CD14-positive monocyte (primary cell): ENCODE measurements at places on chromosomes 12 and 14.

- no peak overlapping the region for H3K27ac ChIP-seq
- no peak for DNase-seq
- no peak overlapping the region for H3K4me3 ChIP-seq
- peaks cover 23% of the 10 kb centered on the region for H3K4me1 ChIP-seq
Measured at GRCh38 chr12:50110762-50111351, 1.2 kb upstream of the COX14 start.

- H3K36me3 ChIP-seq: peaks cover 55% of the 10 kb centered on the region
- H3K27ac ChIP-seq: no peak overlapping the region
- DNase-seq: no peak
- H3K4me3 ChIP-seq: no peak overlapping the region
Measured at GRCh38 chr12:49806321-49806813, 21.8 kb downstream of the NCKAP5L start.

GRCh38 chr12:108129017-108129812 is at the start of gene WSCD2:
TSS of gene WSCD2 (plus strand) at chr12:108129288. CDS start at chr12:108195833, 66,545 bp downstream.
- no peak within 1 kb of the TSS for H3K27ac ChIP-seq
- H3K27me3 ChIP-seq: peaks cover 27% of the 10 kb centered on the region
- peaks cover 12% of the 10 kb centered on the region for H3K4me1 ChIP-seq
- peak; percentile 3 for DNase-seq
- no peaks in the 10 kb centered on the region for H3K36me3 ChIP-seq

DNA sequence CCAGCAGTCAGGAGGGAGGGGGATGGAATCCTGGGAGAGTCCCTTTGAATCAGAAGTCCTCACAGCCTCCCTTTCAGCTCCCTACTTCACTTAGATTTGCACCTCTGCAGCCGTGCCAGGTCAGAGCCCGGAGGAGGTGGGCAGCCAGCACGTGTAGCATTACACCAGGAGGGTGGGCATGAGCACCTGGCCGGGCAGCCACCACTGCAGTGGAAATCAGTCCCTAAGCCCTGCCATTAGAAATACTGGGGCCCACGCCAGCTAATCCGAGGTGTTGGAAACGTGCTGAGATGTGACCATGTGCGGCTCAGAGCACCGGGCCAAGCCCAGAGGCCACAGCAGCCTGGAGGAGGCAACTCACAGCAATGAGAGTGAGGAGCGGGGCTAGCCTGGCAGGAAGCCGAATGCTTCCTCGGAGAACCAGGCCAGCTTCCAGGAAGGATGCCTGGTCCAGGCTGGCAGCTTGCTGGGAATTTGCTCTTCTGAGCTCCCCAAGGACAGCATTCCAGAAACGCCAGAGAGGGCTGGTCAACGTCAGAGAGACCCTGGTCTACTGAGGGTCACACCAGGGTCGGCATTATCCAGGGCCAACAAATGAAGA is 9.4 kb upstream of the CACNA2D4 start:
- no peaks in the 10 kb centered on the region for H3K36me3 ChIP-seq
- DNase-seq: no peak
- H3K4me3 ChIP-seq: no peak overlapping the region
- no peak overlapping the region for H3K27ac ChIP-seq
- peaks cover 28% of the 10 kb centered on the region for H3K4me1 ChIP-seq

DNA sequence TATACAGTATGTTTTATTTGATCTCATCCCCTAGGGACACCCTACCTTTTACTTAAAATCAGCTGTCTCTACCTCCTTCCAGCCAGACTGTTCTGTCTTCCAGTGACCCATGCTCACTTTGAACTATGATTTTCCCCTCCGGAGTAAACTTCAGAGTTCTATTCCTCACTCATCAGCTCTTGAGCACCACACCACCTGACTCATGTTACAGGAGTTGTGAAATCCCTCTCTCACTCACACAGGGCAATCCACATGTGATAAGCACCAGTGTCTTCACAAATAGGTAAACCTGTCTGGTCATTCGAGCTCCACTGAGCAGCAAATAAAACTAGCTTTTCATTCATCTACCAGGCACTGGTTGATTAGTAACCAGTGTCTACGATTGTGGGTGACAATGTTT is 177.3 kb upstream of the BMP4 start:
- H3K4me1 ChIP-seq: no peaks in the 10 kb centered on the region
- no peak for DNase-seq
- no peaks in the 10 kb centered on the region for H3K27me3 ChIP-seq
- H3K36me3 ChIP-seq: no peaks in the 10 kb centered on the region

- no peaks in the 10 kb centered on the region for H3K27me3 ChIP-seq
- no peak overlapping the region for H3K4me3 ChIP-seq
- no peak overlapping the region for H3K27ac ChIP-seq
- H3K36me3 ChIP-seq: no peaks in the 10 kb centered on the region
- H3K4me1 ChIP-seq: no peaks in the 10 kb centered on the region
Measured at GRCh38 chr12:68971404-68971803, 38.4 kb upstream of the CPM start.

DNA sequence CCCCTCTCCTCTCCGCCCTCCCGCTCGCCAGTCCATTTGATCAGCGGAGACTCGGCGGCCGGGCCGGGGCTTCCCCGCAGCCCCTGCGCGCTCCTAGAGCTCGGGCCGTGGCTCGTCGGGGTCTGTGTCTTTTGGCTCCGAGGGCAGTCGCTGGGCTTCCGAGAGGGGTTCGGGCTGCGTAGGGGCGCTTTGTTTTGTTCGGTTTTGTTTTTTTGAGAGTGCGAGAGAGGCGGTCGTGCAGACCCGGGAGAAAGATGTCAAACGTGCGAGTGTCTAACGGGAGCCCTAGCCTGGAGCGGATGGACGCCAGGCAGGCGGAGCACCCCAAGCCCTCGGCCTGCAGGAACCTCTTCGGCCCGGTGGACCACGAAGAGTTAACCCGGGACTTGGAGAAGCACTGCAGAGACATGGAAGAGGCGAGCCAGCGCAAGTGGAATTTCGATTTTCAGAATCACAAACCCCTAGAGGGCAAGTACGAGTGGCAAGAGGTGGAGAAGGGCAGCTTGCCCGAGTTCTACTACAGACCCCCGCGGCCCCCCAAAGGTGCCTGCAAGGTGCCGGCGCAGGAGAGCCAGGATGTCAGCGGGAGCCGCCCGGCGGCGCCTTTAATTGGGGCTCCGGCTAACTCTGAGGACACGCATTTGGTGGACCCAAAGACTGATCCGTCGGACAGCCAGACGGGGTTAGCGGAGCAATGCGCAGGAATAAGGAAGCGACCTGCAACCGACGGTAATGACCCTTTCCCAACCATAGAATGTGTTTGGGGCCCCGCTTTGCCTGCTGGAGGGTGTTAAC is 615 bp downstream of the CDKN1B start:
- H3K27ac ChIP-seq: peak overlapping the region; percentile 97
- H3K4me3 ChIP-seq: peak overlapping the region; percentile 92
- no peaks in the 10 kb centered on the region for H3K27me3 ChIP-seq
- peaks cover 16% of the 10 kb centered on the region for H3K36me3 ChIP-seq
- H3K4me1 ChIP-seq: peaks cover 62% of the 10 kb centered on the region

DNA sequence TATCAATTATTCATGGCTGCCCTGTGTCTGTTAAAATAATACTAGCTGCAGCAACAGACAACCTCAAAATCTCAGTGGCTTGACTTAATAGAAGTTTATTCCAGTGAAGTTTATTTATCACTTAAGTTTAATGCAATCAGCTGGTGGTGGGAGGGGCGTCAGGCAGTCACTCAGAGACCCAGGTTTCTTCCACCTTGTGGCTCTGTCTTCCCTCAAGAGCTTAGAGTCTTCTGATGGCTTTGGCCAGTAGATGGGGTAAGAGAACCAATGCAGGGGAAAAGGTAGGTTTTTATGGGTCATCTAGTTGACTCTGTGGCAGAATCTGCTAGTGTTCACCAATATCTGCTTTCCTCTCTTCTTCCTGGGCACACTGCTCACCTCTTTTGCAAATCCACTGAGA is 668.9 kb downstream of the AACS start:
- DNase-seq: no peak
- H3K36me3 ChIP-seq: no peaks in the 10 kb centered on the region
- H3K27me3 ChIP-seq: no peaks in the 10 kb centered on the region
- H3K4me3 ChIP-seq: no peak overlapping the region

DNA sequence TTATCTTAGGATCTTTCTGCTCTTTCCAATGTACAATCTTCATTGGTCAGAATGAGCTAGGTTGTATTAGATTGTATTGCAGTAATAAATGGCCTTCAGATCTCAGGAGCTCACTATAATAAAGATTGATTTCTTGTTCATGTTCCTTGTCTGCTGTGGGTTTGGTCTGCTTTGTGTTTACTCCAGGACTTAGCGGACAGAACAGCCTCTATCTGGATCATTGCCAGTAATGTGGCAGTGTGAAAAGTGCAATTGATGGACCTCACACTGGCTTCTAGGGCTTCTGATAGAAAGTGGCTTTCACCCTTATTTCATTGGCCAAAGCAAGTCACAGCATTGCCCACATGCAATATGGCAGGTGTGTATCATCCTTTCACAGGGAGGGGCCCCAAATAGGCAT is 81.2 kb downstream of the BTG1 start:
- peaks cover 51% of the 10 kb centered on the region for H3K4me1 ChIP-seq
- no peak for DNase-seq
- H3K27me3 ChIP-seq: no peaks in the 10 kb centered on the region
- H3K27ac ChIP-seq: peak overlapping the region; percentile 78

- no peak overlapping the region for H3K27ac ChIP-seq
- H3K4me1 ChIP-seq: no peaks in the 10 kb centered on the region
- no peaks in the 10 kb centered on the region for H3K27me3 ChIP-seq
- H3K36me3 ChIP-seq: no peaks in the 10 kb centered on the region
Measured at GRCh38 chr12:22169376-22169775, 123.4 kb downstream of the CMAS start.

DNA sequence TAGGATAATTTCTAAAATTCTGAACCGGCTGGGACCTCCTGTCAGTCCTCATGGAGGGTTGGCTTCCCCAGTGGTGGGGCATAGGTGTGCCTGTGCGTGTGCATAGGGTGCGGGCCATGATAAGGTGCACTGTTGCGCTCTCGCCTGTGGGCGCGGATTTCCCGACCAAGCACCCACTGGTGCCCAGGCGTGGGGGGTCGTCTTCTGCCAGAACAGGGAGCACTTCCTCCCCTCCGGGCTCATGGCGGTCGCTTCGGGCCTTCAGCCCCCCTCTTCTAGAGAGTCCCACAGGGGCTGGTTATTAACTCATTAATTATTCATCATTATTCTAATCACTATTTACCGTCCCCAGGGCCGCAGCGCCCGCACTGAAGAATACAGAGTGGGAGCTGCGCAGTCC is 2.8 kb downstream of the C1QL4 start:
- DNase-seq: no peak
- peaks cover 24% of the 10 kb centered on the region for H3K36me3 ChIP-seq
- H3K27ac ChIP-seq: no peak overlapping the region
- peaks cover 73% of the 10 kb centered on the region for H3K27me3 ChIP-seq

DNA sequence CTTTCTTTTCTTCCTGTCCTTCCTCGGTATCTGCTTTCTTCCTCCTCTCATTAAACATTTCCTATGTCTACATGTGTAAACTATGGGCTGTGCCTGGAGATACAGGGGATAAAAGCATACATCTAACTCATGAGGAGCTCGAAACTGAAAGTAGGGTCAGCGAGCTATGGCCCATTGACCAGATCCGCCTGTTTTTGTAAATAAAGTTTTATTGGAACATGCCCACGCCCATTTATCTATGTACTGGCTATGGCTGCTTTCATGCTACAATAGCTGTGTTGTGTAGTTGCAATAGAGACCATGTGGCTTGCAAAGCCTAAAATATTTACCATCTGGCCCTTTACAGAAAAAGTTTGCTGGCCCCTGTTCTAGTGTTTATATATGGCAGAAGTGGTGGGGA is 500.8 kb upstream of the GARIN6 start:
- H3K27ac ChIP-seq: no peak overlapping the region
- no peak for DNase-seq
- H3K4me3 ChIP-seq: no peak overlapping the region
- peaks cover 32% of the 10 kb centered on the region for H3K4me1 ChIP-seq

DNA sequence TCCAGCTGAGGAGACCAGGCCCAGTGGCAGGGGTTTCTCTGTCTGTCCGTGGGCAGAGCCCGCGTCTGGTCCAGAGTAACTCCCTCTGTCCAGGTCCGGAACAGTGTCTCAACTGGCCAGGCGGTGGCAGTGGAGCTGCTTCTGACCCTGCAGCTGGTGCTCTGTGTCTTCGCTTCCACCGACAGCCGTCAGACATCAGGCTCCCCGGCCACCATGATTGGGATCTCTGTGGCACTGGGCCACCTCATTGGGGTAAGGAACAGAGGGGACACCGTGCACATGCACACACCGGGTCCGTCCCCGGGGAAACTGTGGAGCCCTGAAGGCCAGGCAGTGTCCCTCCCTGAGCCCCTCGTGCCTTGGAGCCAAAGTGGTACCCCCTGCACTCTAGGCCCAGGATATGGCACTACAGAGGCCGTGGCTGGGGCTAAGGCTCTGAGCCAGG is 1.5 kb downstream of the AQP6 start:
- no peak overlapping the region for H3K4me3 ChIP-seq
- no peak overlapping the region for H3K27ac ChIP-seq
- H3K36me3 ChIP-seq: no peaks in the 10 kb centered on the region
- H3K4me1 ChIP-seq: peaks cover 34% of the 10 kb centered on the region
- H3K27me3 ChIP-seq: peaks cover 14% of the 10 kb centered on the region

DNA sequence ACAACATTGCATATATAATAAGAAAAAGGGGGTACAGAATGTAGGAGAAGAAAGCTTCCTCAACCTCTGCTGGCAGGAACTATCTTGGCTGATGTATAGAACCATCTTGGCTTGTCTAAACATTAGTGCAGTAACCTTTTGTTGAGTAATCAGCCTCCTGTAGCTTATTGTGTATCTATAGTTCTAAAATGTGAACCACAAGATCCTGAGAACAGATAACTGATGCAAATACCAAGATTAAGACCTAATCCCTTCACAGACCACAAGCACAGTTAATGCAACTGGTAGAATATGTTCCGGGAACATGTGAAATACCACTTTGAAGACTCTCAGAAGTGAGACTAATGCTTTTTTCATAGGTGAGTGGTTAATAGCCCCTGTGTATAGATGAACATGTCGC is 50.7 kb upstream of the KCNC2 start:
- H3K36me3 ChIP-seq: no peaks in the 10 kb centered on the region
- no peaks in the 10 kb centered on the region for H3K4me1 ChIP-seq
- H3K4me3 ChIP-seq: no peak overlapping the region
- H3K27me3 ChIP-seq: no peaks in the 10 kb centered on the region

GRCh38 chr14:95220663-95221231 is 63.4 kb upstream of the DICER1 start:
- no peaks in the 10 kb centered on the region for H3K27me3 ChIP-seq
- no peaks in the 10 kb centered on the region for H3K4me1 ChIP-seq
- peaks cover 44% of the 10 kb centered on the region for H3K36me3 ChIP-seq
- no peak overlapping the region for H3K27ac ChIP-seq
- no peak overlapping the region for H3K4me3 ChIP-seq
- no peak for DNase-seq

DNA sequence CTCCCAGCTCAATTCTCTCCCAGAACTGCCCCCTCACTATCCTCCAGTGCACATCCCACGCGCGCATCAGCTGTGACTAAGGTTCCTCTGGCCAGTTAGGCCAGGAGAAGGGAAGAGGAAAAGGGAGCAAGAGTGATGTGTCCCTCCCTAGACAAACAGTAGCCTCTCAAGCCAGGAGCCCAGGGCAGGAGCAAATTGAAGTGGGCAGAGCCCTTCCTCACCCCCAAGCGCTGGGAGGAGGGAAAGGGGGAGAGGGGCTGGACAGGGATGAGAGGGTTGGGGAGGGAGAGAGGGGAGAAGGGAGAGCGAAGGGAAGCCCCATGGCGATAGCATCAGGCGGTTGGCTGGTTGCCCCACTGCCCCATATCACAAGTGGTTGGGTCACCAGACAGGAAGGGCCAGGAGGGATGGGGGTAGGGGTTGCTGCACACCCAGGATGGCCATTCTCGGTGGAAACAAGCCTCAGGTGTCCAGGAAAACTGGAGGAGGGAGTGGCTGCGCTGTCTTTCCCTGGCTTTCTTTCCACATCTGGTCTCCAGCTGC is 1.1 kb downstream of the CD63 start:
- peak overlapping the region; percentile 99 for H3K27ac ChIP-seq
- no peaks in the 10 kb centered on the region for H3K27me3 ChIP-seq
- no peak for DNase-seq
- peaks cover 17% of the 10 kb centered on the region for H3K36me3 ChIP-seq
- peaks cover 33% of the 10 kb centered on the region for H3K4me1 ChIP-seq
